Forelimb muscle (tissue), 1 donor: ENCODE measurements at places on chromosomes 2 and 18.

DNA sequence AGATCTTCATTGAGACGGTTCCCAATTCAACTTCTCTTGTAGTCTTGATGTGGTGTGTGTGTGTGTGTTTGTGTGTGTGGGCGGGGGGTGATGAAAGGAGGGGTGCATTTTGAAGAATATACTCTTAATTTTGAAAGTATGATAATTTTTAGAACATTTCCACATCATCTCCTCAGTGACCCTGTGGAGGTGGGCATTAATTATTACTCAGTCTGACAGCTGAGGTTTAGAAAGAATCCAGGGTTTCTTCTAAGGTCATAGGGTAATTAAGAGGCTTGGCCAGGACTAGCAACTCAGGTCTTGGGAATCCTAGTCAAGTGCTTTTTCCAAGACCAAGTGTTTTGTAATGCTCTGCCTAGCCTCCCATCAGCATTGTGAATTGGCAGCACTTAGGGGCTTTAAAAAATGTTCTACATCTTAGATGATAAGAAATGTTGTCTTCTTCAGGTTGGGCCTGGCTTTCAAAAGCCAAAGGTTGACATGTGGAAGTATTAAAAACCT, 100.5 kb downstream of the SPTBN1 start:
- no peak for DNase-seq

GRCh38 chr18:45837283-45838070, 12.0 kb downstream of the SIGLEC15 start:
- DNase-seq, result no peak

DNA sequence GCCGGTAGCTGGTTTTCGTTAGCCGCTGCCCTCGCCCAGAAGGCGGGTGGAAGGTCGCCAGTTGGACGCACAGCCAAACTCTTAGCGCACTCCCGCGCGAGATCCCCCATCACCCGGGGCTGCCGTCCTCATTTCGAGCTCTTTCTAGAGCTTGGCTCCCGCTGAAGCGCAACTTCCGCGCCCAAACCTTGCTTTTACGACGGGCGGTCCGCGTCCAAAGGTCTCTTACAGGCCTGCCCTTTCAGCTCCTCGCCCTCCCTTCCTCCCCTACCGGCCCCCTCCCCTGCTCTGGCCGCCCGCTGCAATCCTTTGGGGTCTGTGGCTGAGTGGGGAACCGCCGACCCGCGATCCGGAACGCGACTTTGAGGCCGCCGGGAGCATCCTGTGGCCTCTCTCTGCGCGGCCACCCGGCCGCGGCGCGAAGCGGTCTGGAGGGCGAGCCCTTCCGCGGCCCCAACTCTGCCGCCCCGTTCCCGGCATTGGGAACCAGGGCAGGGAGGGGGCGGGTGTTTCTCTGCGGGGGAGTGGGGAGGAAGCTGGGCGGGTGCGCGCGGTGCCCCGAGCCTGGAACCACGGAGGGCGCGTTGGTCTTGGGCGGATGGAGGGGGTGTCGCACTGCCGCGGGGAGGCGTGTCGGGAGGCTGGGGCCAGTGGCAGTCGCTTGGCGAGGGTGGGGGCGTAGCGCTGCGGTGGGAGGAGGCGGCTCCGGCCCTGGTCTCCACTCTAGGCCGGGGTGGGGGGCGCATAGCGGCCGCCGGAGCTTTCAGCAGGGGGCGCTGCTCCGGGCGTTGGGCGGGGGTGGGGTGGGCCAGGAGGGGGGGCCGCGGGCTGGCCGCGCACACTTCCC, at the start of gene GDF7:
Gene GDF7 (plus strand): TSS at position 841 of the 847 bp plus-strand sequence. CDS start 96 bp downstream, outside the sequence.
- no peak for DNase-seq

DNA sequence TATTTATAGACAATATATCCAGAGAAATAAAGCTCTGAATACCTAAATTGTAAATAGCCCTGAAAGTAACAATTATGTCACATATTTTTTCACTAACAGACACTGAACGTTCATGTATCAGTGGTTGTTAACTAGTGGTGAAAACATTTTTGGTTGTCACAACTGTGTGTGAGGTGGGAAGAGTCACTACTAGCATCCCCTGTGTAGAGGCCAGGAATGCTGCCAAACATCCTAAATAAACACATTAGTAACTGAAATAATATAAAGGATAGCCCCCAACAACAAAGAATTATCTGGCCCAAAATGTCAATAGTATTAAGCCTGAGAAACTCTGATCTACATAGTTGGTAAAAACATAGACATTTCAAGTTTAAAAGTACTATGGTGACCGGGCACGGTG, 64.5 kb downstream of the ROCK1 start:
- DNase-seq, result no peak

DNA sequence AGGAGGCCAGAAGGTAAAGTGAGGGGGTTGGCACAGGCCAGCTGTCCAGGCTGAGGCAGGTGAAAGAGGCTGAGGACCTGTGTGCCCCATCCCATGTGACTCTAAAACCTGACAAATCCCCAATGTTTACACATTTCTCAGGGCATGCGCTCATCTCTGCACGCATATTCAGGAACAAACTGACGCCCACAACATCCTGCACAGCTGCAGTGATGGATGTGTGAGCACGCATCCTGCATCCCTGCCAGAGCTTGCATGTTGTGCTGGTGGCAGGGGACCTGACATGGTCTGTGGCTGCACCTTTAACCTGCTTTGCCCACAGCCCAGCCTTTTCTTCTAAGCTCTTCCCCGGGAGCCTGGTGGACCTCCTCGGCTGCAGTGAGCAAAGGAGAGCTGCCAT, 83.1 kb downstream of the FBXO15 start:
- no peak for DNase-seq

DNA sequence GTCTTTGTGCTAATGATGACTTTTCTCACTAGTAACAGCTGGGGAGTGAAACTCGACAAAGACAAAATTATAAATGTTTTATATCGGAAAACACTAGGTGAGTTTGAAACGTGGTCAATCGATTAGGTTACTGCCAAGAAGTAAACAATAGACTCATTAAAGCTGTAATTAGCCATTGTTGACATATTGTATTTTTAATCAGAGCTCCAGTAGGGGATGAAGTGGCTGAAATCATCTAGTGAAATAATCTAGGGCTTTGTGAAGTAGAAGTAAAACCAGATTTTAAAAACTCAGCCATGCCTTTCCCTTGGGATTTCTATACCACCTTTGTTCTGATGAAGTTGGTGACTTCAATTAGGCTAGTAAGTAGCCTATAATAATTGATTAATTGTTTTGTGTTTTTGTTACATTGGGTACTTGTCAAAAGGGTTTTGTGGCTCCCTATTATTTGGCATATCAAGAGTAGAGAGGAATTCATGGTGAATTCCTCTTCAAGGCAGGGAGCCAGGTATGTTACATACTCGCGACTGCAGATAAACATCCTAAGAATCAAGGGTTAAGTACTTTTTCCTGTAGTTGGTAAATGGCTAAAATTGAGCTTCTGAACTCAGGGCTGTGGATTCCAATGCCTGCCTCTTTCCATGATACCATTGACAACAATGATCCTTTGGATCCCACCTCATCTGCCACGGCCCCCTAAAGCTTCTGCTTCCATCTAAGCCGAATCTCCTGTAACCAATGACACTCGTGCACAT, 31.6 kb downstream of the RAB27B start:
- no peak for DNase-seq

GRCh38 chr2:43538034-43538670, 57.7 kb downstream of the THADA start:
- no peak for DNase-seq

- no peak for DNase-seq
These were observed 11.3 kb downstream of the KCTD18 start for GRCh38 chr2:200498402-200499162.

DNA sequence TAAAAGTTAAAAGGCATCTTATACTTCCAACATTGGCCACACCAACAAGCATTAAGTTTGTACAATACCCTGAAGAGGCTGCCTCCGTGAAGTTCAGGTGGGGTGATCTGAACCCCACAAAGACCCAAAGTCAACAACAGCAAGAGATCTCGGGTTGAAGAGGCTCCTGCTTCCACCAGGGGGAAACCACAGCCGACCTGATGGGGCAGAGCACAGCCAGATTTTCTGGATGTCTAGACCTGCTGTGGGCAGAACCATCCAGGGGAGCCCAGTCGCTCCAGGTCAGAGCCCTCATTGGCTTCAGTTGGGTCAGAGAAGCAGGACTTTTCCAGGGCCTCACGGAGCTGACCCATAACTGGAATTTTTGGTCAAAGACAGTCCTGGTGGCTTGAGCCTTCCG, 66.5 kb upstream of the ACKR3 start:
- no peak for DNase-seq

- no peak for DNase-seq
These were observed 53.6 kb downstream of the HS6ST1 start for GRCh38 chr2:128264881-128265607.

DNA sequence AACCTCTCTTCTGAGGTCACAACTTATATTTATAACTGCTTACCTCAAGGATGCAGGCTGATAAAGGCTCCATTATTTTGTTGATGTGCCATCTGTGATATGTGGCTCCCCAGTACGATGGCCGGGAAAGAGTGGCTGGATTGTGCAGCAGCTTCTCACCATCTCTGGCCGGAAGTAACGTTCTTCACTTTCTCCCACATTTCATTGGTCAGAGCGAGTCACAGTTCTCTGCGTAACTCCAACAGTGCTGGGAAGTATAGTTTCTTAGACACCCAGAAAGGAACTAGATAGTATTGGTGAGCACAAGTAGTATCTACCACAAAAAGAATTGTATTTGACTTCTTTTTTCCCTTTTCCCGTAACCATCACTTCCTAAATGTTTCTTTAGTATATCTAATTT, 28.7 kb downstream of the ZSWIM2 start:
- no peak for DNase-seq

- DNase-seq, result no peak
These were observed 138.0 kb downstream of the ZFP36L2 start for GRCh38 chr2:43088143-43089073.

GRCh38 chr2:195756218-195756942, 99.4 kb downstream of the SLC39A10 start:
- no peak for DNase-seq

DNA sequence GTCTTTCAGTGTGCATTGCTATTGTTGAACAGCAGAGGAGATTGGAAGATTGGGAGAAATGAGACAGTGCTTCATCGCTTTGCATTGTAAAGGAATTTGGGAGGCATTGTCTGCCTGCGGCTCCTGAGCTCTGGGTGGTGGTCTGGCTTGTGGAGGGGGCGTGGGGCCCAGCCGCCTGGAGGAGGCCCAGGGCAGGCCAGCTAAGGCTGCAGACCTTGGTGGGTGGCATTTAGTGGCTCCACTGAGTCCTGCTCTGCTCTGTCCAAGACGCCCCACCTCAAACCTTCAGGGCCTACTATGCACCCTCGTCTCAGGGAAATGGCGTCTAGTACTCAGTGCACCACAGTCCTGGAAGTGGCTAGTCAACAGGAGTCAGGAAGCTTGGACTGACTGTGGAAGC, 5.7 kb upstream of the HS1BP3 start:
- no peak for DNase-seq

DNA sequence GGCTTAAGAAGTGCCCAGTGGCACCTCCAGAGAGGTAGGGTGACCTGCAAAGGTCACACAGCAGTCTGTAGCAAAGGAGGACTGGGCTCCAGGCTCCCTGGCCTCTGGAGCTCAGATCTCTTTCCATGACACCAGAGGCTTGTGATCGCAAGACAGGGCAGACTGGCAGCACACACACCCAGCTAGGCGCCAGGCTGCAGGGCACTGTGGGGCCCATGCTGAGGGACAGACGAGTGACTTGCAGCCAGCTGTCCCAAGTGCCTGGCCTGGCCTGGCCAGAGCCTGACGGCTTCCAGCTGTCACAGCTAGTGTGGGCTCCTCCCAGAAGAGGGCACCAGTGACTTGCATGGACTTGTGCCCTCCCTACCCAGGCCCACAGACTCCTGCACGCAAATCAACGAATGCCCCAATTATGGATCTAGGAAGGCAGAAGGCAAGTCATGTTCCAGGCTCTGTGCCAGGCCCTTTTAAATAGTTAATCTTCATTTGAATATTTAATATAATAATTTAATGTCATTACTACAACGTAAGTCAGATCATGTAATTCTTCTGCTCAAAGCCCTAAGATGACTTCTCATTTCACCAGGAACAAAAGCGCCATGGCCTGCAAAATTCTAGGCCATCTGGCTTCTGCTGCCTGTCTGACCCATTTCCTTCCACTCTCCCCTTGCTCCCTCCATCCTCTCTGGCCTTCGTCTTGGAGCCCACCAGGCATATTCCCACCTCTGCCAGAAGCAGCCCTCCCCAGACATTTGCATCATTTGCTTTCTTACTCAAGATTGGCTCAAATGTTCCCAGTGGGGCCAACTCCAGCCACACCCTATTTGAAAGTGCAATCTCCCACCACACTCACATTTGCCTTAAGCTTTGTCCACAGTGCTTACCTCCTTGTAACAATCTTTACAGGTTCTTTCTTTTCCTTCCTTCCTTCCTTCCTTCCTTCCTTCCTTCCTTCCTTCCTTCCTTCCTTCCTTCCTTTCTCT, 3.7 kb upstream of the SPEG start:
- DNase-seq, result no peak

GRCh38 chr2:177010146-177010545, 202.4 kb upstream of the HNRNPA3 start:
- DNase-seq, result no peak

GRCh38 chr18:28269750-28270149, 92.8 kb upstream of the CDH2 start:
- no peak for DNase-seq

DNA sequence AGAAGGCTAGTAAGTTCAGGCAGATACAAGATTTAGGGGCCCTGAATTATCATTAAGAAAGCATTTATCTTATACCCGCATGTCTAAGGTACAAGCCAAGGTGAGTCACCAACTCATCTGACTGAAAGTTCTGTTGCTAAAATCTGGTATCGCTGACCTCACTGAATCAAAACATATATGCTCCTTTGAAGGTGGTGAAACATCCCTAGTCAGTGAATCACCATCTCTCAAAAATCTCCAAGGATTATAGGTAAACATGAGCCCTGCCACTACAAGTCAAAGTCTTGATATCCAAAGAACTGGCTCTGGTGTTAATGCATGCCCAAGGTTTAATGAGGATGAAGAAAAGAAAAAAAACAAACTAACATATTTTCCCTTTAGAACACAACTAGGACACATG, 43.5 kb downstream of the IRS1 start:
- no peak for DNase-seq

DNA sequence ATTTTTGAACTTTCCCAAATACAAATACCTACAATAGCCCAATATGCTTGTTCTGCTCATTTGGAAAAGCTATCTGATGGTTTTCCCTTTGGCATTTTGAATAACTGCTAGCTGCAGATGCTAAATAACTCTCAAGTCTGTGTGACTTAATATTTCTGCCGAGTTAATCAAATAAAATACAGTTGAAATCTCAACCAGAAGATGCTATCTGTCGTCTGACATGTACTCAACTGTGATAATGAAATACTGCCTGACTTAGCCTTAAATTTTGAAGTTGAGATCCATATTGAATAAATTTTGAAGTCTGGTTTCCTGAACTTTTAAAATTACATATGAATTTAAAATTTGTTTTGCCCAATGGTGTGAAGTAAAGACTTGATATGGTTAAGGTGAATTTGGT, 204.4 kb upstream of the MEX3C start:
- no peak for DNase-seq
